H9 (cell line): ENCODE measurements at places on chromosomes 11 and 22. TPM values are rescaled to one million over a fixed set of nuclear protein-coding genes. Genes with fewer than 3 reads are reported as not detected.

DNA sequence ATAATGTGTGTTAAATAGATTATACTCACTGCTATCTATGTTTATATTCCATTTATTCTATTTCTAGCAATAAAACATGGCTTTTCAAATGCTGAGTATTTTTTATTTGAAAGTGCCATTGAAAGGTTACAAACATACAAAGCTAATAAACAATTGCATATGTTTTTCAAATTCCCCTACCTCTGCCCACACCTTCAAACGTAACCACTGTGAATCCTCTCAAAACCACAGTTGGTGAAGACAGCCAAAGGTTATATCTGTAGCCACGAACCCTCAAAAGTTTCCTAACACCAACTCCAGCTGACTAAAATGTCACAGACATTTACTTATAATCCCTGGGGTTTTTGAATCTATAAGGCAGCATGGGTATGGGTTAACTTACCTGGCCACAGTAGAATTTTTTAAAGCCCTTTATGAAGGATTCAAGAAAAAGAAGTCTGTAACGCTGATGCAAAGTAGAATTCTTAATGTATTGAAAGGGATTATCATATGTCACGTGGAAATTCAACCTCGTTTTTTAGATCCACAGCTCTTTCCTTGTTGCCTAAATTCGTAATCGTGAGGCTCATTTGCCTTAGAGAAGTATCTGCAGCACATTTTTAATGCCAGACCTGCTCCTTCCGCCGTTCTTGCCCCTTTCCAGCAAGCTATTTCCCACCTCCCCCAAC lies 122.5 kb upstream of the ZC3H12C start:
- no peak for DNase-seq

GRCh38 chr11:45369313-45369712 lies 83.2 kb upstream of the SYT13 start:
- no peak for DNase-seq

GRCh38 chr11:104061853-104062521 lies 25.5 kb downstream of the DDI1 start:
- no peak for DNase-seq

- DNase-seq, result no peak
These were observed 390.6 kb downstream of the SOX6 start for GRCh38 chr11:15965562-15966250.

GRCh38 chr11:71461696-71462095 lies 8.7 kb downstream of the NADSYN1 start:
- no peak for DNase-seq

SCN2B gene
- total RNA-seq, result not detected in 2 replicates
